Tibial artery (tissue), 4 donors: ENCODE measurements at places on chromosomes 1 and 21.

DNA sequence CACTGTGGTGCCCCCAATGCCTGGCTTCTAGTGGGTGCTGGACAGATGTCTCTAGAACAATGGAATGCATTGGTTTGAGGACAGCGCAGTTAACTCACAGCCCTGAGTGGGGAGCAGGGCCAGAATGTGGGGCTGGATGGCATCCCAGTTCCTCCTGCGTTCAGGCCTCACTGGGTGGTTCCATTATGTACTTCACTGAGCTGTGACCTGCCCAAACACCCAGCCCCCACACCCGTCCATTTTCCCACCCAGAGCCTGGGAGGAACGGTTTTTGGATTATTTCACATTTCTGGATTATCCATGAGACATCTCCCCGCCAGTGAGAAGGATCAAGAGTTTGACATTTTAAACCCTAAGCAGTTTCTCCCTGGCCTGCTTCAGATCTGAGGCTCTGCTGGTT, 55.3 kb upstream of the WASF2 start:
- H3K27me3 ChIP-seq = no peaks in the 10 kb centered on the region
- H3K27ac ChIP-seq = peak overlapping the region; percentile 82
- H3K36me3 ChIP-seq = peaks cover 30% of the 10 kb centered on the region

DNA sequence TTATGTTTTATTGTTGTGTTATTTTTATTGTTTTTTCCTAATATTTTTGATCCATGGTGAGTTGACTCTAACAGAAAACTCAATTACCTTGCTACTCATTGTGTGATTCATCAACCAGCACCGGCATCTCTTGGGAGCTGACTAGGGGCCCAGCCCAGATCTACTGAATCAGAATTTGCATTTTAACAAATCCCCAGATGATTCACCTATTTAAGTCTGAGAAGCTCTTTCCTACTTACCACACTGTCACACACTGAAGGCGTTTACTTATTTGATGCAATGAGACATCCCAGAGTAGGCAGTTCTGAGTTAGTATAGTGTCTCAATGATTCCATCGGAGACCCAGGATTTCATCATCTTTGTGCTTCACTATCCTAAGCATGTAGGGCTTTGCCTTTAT, 416.6 kb downstream of the RWDD3 start:
- DNase-seq = no peak
- H3K4me1 ChIP-seq = no peaks in the 10 kb centered on the region
- H3K27ac ChIP-seq = no peak overlapping the region

DNA sequence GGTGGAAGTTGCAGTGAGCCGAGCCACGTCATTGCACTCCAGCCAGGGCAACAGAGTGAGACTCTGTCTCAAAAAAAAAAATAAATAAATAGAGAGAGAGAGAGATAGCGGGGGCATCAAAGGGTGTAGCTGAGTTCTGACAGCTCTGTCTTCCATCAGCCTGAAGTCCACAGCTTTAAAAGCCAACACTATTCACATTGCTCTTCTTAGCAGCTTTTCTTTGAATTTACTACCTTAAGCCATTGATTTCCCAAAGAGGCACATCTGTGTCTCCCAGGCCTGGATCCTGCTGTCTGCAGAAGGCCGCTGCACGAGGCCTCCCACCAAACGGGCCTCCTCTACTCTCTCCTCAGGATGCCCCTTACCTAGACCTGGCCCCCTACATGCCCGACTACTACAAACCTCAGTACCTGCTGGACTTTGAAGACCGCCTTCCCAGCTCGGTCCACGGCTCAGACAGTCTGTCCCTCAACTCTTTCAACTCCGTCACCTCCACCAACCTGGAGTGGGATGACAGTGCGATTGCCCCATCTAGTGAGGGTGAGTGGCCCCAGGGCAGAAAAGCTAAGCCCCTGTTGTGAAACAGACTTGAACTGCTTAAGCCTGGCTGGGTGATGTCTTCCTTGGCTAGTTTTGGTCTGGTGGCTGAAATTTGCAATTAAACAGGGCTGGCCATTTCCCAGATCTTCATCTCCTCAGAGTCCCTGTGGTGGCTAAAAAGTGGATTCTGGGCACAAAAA, 16.5 kb upstream of the SLC25A34 start:
- DNase-seq = no peak
- H3K4me1 ChIP-seq = peaks cover 10% of the 10 kb centered on the region
- H3K27ac ChIP-seq = no peak overlapping the region
- H3K4me3 ChIP-seq = no peak overlapping the region
- peaks cover 86% of the 10 kb centered on the region for H3K36me3 ChIP-seq
- H3K27me3 ChIP-seq = no peaks in the 10 kb centered on the region

GRCh38 chr1:230866171-230867070, 1.9 kb downstream of the C1orf198 start:
- peak overlapping the region; percentile 83 for H3K4me3 ChIP-seq
- no peaks in the 10 kb centered on the region for H3K36me3 ChIP-seq
- no peak for DNase-seq
- H3K27ac ChIP-seq = peak overlapping the region; percentile 89
- H3K27me3 ChIP-seq = no peaks in the 10 kb centered on the region
